ENCODE measurements at places on chromosomes 7 and 10.

DNA sequence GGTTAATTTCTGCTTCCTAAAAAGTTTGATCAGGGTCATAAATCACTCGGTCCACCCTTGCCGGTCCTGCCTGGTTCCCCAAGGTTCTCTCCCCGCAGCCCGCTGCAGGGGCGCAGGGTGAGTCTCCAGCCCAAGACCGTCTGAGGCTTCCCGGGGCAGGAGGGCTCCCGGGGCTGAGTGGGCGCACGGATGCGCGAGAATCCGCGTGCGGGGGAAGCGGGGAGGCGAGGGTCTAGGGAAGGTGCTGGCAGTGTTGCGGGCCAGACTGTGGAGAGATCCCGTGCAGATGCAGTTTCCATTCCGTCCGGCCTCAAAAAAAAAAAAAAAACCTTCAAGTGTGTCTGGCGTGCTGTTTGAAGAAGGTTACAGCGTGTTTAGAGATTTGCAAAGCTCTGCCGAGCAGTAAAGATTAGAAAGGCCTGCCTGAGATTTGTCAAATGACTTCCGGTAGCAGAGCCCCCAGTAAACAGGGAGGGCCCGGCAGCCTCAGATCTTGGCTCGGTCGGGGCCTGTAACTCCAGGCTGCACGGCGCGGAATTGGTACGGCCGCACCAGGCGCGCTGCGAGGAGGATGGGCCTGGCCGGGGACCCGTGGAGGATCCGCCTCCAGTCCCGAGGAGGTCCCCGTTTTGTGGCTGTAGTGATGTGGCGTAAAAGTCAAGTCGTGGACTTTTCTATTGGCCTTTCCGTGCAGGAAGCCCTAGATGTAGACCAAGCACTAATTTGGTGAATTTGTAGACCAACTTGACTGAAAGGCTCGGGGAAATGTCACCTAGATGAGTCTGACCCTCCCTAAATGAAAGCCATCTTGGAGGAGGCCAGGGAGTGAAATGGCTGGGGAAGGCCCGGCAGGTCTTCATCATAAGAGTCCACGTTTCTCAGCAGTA lies 293.2 kb upstream of the NFE2L3 start:
- DNase-seq, result peak; percentile 65

GRCh38 chr7:1706721-1707613 lies 36.9 kb downstream of the ELFN1 start:
- no peak for DNase-seq

DNA sequence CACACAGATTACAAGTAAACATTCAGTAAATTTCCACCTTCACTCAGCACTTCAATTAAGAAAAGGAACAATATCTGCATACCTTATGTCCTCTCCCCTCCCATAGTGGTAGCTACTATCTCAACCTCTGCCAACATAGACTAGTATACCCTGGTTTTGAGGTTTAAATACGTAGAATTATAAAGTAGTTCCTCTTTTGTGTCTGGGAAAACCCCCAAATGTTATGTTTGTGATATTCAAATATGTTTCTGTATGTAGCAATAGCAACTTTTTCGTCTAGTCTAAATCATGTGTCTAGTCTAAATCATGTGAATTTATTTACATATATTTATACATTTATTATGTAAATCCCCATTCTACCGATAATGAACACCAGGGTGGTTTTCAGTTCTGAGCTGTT lies 13.2 kb upstream of the CAMK2B start:
- no peak for DNase-seq

- DNase-seq, result no peak
These were observed 183.3 kb downstream of the PTN start for GRCh38 chr7:137160236-137160635.

DNA sequence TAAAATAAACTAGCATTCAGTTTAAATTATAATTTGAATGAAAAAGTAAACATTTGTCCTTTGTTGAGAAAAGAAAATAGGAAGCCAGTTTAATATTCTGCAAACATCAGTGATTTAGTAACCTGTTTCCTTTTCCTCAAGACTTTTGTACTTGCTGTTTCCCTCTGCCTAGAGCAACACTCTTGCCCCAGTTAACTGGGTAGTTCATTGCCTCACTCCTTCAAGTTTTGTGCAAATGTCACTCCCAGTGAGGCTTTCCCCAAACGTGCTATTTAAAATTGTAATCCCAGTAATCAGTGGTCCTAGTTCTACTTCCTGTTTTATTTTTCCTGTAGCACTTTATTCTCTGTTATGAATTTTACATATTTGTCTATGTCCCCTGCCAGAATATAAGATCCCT lies 23.8 kb downstream of the DLD start:
- DNase-seq, result no peak

DNA sequence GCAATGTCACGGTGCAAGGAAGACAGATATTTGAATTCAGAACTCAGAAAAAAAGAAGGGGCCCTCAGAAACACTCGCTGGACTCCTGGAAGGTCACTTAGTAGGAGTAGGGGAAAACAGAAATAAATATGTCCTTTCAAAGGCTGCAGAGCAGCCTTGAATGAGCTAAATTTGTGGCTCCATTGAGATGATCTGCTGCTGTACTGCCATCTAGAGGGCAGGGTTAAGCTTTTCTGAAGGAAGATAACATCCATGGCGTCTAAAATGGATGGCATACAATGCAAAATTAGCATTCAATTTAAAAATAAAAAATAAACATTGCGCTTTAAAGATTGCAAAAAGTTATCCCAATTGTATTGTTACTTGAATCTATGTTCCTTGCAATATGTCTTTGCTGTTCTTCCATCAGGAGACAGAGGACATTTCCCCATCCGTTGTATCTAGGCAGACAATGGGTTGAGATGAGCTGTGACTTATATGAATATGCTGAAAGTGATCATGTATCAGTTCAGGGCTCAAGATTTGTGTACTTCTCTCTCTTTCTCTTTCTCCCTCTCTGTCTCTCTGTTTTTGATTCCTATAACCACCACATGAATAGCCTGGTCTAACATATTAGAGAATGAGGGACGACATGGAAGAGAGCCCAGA lies 642.2 kb downstream of the SH2D4B start:
- peak; percentile 78 for DNase-seq

GRCh38 chr10:111281516-111281915 lies 204.7 kb downstream of the ADRA2A start:
- peak; percentile 56 for DNase-seq

DNA sequence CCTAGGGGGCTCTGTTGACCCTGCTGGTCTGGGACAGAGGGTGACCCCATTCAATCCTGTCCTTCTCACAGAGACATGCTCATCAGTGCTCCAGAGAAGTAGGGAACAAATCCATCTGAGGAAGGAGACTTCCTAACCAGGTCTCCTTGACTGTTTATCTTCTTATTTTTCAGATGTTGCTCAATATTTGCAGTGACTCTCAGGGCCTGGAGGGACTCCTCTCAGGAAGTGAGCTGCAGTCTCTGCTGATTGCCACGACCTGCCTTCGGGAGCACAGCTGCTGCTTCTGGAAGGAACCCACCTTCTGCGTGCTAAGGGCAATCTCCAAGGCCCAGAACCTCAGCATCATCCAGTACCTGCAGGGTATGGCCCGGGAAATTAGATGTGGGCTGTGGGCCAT lies 41.0 kb downstream of the WDFY4 start:
- no peak for DNase-seq

DNA sequence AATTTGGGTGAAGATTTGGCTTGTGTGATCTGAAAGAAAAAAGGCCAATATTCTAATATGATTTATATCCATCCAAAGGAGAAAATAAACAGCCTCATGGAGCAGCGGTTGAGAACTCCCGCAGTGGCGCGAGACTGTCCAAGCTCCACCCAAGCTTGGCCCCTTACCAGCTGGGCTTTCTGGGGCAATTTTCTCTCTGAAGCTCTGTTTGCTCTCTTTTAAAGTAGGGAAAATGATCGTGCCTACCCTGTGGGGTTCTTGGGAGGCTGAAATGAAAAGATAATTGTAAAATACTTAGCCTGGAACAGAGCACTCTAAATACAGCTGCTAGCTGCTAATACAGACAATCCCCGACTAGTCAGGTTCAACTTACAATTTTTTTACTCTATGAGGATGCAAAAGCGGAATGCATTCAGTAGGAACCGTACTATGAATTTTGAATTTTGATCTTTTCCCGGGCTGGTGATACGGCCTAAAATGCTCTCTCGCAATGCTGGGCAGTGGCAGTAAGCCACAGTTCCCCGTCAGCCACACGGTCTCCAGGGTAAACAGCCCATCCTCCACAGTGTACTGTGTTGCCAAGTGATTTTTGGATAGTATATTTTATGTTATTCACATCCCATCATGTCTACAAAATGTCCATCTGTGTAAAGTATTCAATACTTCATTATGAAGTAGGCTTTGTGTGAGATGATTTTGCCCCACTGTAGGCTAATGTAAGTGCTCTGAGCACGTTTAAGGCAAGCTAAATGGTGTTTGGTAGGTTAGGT lies 137.7 kb downstream of the CHN2 start:
- DNase-seq, result no peak

GRCh38 chr10:117933036-117933435 lies 113.7 kb downstream of the RAB11FIP2 start:
- DNase-seq, result no peak

DNA sequence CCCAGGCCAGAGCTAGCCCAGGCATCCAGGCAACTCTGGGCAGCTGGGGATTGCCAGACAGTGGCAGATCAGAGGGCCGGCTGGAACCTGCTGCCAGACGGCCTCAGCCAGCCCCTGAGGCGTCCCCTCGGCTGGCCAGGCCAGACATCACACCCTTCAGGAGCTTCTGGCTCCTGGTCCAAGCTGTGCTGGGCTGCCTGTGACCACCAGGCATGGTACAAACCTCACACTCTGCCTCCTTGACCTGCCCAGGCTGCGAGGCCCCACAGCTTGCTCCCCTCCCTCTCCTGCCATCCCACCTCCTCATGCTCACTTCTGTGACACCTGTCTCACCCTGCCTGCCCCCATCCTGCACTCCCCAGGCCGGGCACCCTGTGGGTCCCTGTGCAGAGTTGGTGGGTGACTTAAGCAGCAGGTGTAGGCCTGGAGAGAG lies 5.7 kb downstream of the DEPP1 start:
- no peak for DNase-seq

DNA sequence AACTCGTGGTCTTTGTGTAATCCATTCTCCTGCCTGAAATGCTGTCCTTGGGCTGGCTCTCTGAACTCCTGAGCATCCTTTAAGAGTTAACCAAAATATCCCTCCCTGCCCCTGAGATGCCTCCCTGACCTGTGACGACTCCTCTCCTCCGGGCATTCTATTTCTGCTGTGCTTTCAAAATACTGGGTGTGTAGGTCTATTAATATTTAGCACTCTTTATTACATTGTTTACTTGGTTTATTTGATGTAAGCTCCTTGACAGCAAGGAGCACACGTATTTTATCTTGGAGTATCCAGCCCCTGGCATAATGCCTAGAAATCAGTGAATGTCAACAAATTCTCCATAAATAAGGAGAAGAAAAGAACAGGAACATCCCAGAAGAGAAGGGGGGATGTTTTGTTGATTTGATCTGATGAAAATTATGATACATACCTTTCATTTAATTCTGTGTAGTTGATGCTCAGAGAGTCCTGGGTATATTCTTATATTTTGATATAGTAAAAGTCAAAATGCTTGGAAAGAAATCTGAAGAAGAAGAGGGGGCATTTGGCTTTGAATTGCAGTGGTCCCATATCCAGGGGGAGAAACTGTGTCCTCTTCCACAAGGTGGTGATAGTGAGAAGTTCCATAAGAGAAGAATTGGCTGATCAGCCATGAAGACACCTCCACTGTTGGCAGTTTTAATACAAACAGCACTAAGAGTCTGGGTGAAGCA lies 107.7 kb upstream of the MPP7 start:
- DNase-seq, result peak; percentile 42

GRCh38 chr10:27525819-27526218 lies 21.7 kb downstream of the RAB18 start:
- no peak for DNase-seq

- DNase-seq, result peak; percentile 65
These were observed 22.2 kb downstream of the LANCL2 start for GRCh38 chr7:55387062-55387965.

GRCh38 chr10:72260976-72261783 lies 12.5 kb upstream of the DDIT4 start:
- DNase-seq, result peak; percentile 83

- no peak for DNase-seq
These were observed 497.2 kb downstream of the PLXNA4 start for GRCh38 chr7:132078891-132079735.

- no peak for DNase-seq
These were observed 68.4 kb downstream of the ELFN1 start for GRCh38 chr7:1738511-1738910.

DNA sequence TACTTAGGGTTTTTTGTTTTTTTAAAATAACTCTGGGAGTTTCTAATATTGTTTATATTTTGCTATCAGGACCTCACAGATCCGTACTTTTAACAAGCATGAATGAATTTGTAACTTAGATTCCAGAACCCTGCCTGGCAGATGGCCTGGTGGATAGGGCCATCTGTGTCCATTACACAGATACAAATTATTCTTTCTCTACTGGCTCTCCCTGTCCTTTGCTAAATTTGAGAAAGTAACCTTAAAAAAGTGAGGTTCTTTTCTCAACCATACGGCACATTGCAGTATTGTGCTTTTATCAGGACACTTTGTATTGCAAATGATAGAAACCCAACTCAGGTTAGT lies 26.6 kb downstream of the LCOR start:
- no peak for DNase-seq

GRCh38 chr7:92695308-92696261 lies 105.4 kb upstream of the FAM133B start:
- peak; percentile 96 for DNase-seq

GRCh38 chr7:104816537-104816936 lies 197.5 kb upstream of the KMT2E start:
- DNase-seq, result peak; percentile 8

- no peak for DNase-seq
These were observed 150.0 kb upstream of the LAMB4 start for GRCh38 chr7:108280136-108280535.

- DNase-seq, result peak; percentile 71
These were observed 32.1 kb downstream of the JCAD start for GRCh38 chr10:30027057-30028005.

DNA sequence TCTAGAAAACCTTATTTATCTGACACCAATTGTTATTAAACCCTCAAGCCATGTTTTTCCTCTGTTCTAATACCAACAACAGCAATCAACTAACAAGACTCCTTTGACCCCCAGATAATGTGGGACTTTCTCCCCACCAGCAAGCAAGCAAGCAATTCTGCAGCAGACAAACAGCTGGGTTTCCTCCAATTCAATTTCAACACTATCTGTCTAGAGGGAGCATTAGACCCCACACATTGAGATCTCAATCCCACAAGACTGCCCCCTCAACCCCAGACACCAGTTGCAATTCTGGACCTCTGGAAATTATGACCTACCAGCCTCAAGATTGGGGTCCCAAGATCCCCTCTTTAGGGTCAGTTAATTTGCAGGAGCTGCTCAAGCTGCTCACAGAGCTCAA lies 89.4 kb upstream of the TMEM26 start:
- no peak for DNase-seq

- DNase-seq, result no peak
These were observed 34.3 kb downstream of the SGPL1 start for GRCh38 chr10:70850097-70850496.

DNA sequence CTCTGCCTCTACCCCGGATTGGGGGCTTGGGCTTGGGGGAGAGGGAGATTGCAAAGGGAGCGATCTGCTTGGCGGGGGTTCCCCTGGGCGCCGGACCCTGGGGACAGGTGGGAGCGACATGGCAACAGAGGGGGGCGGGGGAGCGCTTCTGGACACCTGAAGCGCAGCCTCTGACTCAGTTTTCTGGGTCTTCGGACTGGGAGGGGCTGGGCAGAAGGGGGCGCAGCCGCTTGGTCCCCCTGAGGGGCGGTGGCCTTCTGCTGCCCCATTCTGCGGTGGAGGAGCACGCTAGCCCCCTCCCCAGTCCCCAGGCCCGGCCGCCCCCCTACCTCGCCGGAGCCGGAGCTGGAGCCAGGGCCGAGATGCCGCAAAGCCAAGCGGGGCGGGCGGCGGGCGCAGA lies 380 bp downstream of the NAT16 start:
- DNase-seq, result no peak

- peak; percentile 83 for DNase-seq
These were observed 8.1 kb upstream of the POLD2 start for GRCh38 chr7:44131173-44132029.
